ENCODE measurements at places on chromosomes 7 and 10.

DNA sequence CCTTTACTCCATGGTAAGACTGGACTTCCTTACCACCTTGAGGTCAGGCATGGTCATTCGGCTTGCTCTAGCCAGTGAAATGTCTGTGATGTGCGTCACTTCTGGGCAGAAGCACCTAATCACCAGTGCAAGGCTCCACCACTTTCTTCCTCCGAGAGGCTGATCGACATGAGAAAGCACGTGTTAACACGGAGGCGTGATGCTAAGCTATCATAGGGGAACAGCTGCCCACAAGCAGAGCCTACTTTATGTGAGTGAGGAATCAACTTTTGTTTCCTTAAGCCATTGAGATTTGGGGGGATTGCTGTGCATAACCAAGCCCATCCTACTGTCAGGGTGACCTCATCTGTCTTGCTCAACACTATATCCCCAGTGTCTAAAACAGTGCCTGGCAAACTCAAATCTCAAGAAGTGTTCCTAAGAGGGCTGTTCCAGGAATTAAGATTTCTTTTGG is 23.1 kb upstream of the SAR1A start:
- peaks cover 13% of the 10 kb centered on the region for H3K4me1 ChIP-seq
- H3K4me3 ChIP-seq = no peak overlapping the region
- H3K27ac ChIP-seq = no peak overlapping the region
- DNase-seq = no peak
- peaks cover 2% of the 10 kb centered on the region for H3K36me3 ChIP-seq
- H3K27me3 ChIP-seq = no peaks in the 10 kb centered on the region

- peak overlapping the region; percentile 50 for H3K27ac ChIP-seq
- no peak for DNase-seq
- no peaks in the 10 kb centered on the region for H3K27me3 ChIP-seq
- H3K4me3 ChIP-seq = no peak overlapping the region
- no peaks in the 10 kb centered on the region for H3K36me3 ChIP-seq
These were observed 195.7 kb upstream of the KLF6 start for GRCh38 chr10:3980660-3981059.

- H3K4me1 ChIP-seq = peaks cover 3% of the 10 kb centered on the region
- no peak overlapping the region for H3K4me3 ChIP-seq
- H3K27ac ChIP-seq = no peak overlapping the region
- H3K27me3 ChIP-seq = no peaks in the 10 kb centered on the region
- no peak for DNase-seq
These were observed 13.5 kb downstream of the PTPN12 start for GRCh38 chr7:77550586-77550985.

GRCh38 chr10:68121852-68122251 is 12.6 kb downstream of the MYPN start:
- no peaks in the 10 kb centered on the region for H3K36me3 ChIP-seq
- no peak overlapping the region for H3K4me3 ChIP-seq
- H3K27ac ChIP-seq = no peak overlapping the region
- DNase-seq = no peak
- peaks cover 10% of the 10 kb centered on the region for H3K27me3 ChIP-seq

- H3K27me3 ChIP-seq = no peaks in the 10 kb centered on the region
- H3K4me3 ChIP-seq = no peak overlapping the region
- no peak overlapping the region for H3K27ac ChIP-seq
- no peaks in the 10 kb centered on the region for H3K4me1 ChIP-seq
These were observed 50.9 kb downstream of the KLF6 start for GRCh38 chr10:3734111-3734510.

GRCh38 chr10:96978621-96979154 is 146.6 kb downstream of the LCOR start:
- H3K4me3 ChIP-seq = no peak overlapping the region
- no peaks in the 10 kb centered on the region for H3K27me3 ChIP-seq
- H3K4me1 ChIP-seq = no peaks in the 10 kb centered on the region
- no peaks in the 10 kb centered on the region for H3K36me3 ChIP-seq

DNA sequence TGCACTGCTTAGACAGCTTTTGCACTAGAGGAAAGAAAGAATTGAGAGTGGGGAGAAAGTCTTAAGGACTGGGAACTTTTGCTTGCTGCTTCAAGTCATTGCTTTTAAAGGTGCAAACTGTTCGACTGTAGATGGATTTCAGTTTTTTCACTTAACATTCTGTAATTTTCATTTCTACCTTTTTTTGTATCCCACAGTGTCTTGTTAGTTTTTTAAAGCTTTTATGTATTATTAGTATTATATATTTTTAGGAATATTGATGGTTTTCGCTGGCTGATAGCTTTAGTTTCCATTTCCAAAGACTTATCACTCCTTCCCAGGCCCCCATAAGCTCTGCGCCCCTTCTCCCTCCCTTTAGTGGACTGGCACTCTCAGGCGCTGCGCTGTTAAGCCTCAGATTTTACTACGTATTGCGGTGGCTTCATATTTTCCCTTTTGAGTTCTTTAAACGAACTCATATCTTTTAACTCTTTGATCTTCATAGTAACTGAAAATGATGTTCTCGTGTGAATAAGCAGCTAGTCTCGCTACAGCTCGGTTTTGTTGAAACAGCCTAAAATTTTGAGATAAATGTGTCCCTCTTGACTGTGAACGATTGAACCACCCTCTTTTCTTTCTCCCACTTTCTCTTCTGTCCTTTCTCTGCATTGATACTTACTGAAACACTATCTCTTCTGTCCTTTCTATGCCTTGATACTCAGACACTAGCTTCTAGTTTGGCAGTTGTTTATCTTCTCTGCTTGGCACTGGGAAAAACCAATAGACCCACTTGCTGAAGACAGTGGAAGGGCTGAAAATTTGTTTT is 2.5 kb upstream of the ETV1 start:
- H3K27ac ChIP-seq = no peak overlapping the region
- no peak for DNase-seq
- peak overlapping the region; percentile 90 for H3K4me3 ChIP-seq
- peaks cover 32% of the 10 kb centered on the region for H3K4me1 ChIP-seq

DNA sequence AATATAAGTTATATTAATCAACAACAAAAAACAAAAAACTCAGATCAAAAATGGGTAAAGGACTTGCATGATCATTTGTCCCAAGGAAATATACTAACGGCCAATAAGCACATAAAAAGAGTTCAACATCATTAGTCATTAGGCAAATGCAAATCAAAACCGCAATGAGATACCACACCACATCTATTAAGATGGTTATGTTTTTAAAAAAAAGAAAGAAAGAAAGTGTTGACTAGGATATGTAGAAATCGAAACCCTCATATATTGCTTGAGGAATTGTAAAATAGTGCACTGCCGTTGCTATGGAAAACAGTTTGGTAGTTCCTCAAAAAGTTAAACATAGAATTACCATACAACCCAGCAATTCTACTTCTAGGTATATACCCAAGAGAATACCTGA is 39.4 kb upstream of the CTNNA3 start:
- no peaks in the 10 kb centered on the region for H3K36me3 ChIP-seq
- no peak for DNase-seq
- H3K4me1 ChIP-seq = no peaks in the 10 kb centered on the region
- H3K27ac ChIP-seq = no peak overlapping the region
- no peak overlapping the region for H3K4me3 ChIP-seq

DNA sequence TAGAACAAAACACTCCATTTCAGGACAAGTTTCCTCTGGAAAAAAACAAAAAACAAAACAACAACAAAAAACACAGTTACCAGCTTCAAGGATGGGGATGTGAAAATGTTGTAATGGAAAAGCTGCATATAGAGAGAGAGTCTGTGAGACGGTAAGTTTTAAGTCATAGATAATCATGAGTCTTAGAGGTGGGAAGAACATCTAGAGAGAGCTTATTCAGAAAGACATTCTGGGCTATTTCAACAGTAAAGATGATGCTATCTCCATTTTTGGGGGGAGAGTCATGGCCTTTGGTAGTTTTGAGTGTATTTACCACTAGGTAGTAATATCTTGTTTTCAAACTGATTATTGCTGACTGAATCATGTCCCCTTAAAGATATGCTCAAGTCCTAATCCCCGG is 23.3 kb upstream of the INPP5F start:
- no peaks in the 10 kb centered on the region for H3K4me1 ChIP-seq
- no peak for DNase-seq
- H3K4me3 ChIP-seq = no peak overlapping the region
- H3K27ac ChIP-seq = no peak overlapping the region

GRCh38 chr7:121520911-121521310 is 124.8 kb upstream of the FAM3C start:
- H3K27ac ChIP-seq = no peak overlapping the region
- H3K4me1 ChIP-seq = no peaks in the 10 kb centered on the region
- no peak for DNase-seq
- H3K4me3 ChIP-seq = no peak overlapping the region

DNA sequence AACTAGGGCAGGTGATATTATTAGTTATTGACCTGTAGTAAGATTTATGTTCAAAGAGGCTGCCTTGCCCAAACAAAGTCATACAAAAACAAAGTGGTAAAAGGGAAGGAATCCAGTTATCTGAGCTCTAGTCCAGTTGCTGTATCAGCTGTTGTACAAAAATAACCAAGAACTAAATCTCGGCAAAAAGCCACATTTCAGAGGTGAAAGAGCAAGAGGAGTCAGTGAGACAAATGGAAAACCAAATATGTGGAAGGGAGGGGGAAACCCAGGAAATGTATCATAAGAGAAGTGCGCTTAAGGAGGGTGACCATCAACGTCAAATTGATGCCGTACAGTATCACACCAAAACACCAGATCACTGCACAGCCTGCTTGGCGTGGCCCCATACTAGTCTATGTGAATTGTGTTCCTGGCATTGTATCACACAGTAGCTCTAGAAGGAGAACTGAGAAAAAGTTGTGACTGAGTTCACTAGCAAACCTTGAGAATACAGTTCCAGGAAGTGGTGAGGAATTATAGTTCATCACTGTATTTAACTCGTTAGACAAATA is 6.4 kb downstream of the AGBL3 start:
- no peaks in the 10 kb centered on the region for H3K27me3 ChIP-seq
- peak overlapping the region; percentile 35 for H3K27ac ChIP-seq
- no peak for DNase-seq
- H3K4me3 ChIP-seq = no peak overlapping the region

GRCh38 chr7:37531225-37531624 is 82.6 kb upstream of the ELMO1 start:
- DNase-seq = no peak
- H3K4me3 ChIP-seq = no peak overlapping the region
- H3K27ac ChIP-seq = no peak overlapping the region
- no peaks in the 10 kb centered on the region for H3K27me3 ChIP-seq

DNA sequence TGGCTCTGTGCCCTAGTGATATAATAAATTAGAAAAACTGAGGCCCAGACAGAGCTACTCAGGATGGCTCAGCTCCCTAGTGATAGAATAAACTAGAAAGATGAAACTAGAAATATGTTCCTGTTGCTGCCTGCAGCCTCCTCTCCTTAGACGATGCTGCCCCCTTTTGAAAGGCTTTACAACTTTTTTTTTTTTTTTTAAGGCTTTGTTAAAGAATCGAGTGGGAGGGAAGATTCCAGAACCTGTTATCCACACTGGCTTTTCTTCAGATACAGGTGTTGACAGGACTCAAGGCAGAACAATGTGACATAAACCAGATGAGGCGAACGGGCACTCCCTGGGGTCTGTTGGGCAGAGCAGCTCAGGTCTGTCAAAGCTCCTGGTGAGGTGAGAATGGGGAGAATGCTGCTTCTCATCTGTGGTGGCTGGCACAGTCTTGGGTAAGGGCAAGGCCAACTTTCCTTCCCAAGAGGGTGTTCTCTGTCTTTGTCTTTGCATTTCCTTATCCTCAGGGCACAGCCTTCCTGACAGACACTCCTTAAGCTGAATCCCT is 175.1 kb downstream of the COBL start:
- no peaks in the 10 kb centered on the region for H3K36me3 ChIP-seq
- no peak for DNase-seq
- H3K4me1 ChIP-seq = no peaks in the 10 kb centered on the region
- no peak overlapping the region for H3K27ac ChIP-seq
- no peaks in the 10 kb centered on the region for H3K27me3 ChIP-seq

- no peak overlapping the region for H3K4me3 ChIP-seq
- no peaks in the 10 kb centered on the region for H3K27me3 ChIP-seq
- no peaks in the 10 kb centered on the region for H3K36me3 ChIP-seq
- H3K27ac ChIP-seq = no peak overlapping the region
- DNase-seq = no peak
- peaks cover 7% of the 10 kb centered on the region for H3K4me1 ChIP-seq
These were observed 74.0 kb upstream of the AFAP1L2 start for GRCh38 chr10:114478281-114478680.

DNA sequence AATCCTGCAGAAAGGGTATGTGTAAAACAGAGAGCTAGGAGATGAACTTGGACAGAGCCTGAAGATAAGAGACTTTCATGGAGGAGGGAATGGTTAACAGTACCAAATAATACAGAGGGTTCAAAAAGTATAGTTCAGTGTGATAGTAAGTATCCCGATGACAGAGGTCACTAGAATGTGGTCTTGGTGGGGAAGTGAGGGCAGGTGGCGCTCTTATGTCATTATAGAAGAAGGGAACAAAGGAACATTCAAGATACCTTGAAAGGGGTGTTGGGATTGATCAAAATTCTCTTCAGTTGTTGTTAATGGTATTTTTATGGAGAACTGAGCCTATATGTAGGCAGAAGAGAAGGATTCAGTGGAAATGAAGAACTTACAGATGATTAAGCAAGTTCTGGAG is 312.5 kb downstream of the SUGCT start:
- no peak overlapping the region for H3K4me3 ChIP-seq
- H3K4me1 ChIP-seq = no peaks in the 10 kb centered on the region
- no peaks in the 10 kb centered on the region for H3K36me3 ChIP-seq
- no peaks in the 10 kb centered on the region for H3K27me3 ChIP-seq
- DNase-seq = no peak
- no peak overlapping the region for H3K27ac ChIP-seq

GRCh38 chr7:94311515-94311914 is 83.2 kb upstream of the COL1A2 start:
- no peaks in the 10 kb centered on the region for H3K27me3 ChIP-seq
- no peaks in the 10 kb centered on the region for H3K36me3 ChIP-seq
- no peak for DNase-seq
- no peak overlapping the region for H3K4me3 ChIP-seq
- H3K27ac ChIP-seq = no peak overlapping the region

DNA sequence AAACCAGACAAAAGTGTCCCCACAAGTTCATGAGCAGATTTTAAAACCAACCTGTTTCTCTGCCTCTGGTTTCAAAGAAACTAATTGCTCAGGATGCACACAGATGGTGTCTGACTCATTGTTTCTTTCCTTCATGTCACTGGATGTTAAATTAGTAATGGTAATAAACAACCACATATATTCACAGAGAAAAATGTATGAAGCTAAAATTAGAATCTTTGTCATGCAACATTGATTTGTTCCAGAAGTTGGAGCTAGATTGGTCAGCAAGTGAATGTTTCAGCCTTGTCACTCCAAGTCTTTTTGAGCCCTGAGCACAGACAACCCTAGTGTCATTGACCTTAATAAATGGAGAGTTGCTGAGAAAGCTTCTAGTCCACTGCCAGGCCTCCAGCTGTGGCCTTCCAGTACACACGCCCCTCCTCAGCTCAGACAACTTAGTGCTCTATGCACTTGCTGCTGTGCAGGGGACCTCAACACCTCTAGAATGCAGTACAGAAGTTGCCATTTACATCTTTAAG is 175.9 kb downstream of the CCDC71L start:
- H3K4me3 ChIP-seq = no peak overlapping the region
- no peaks in the 10 kb centered on the region for H3K36me3 ChIP-seq
- no peaks in the 10 kb centered on the region for H3K4me1 ChIP-seq
- no peaks in the 10 kb centered on the region for H3K27me3 ChIP-seq
- no peak overlapping the region for H3K27ac ChIP-seq
- no peak for DNase-seq

Data from T-cell (primary cell).